ENCODE measurements at places on chromosomes 2 and 18. TPM values are rescaled to one million over a fixed set of nuclear protein-coding genes. Genes with fewer than 3 reads are reported as not detected.

Gene OLA1
- 88.9 TPM for total RNA-seq

Gene TOGARAM2
- total RNA-seq: 0.14 TPM

Gene SGPP2
- not detected for total RNA-seq

Gene AQP12B
- total RNA-seq: not detected

Gene KLHL41
- 0.85 TPM for total RNA-seq

Gene RNPEPL1
- 7.4 TPM for total RNA-seq

Gene GREB1
- 1.3 TPM for total RNA-seq

Gene TLX2
- total RNA-seq: not detected

Gene PLCL1
- 1.1 TPM for total RNA-seq

Gene LRP2
- total RNA-seq: not detected

Gene ARHGEF33
- total RNA-seq: 0.74 TPM

Measured in smooth muscle cell of bladder (primary cell).